ENCODE measurements at places on chromosomes 3 and 15.

DNA sequence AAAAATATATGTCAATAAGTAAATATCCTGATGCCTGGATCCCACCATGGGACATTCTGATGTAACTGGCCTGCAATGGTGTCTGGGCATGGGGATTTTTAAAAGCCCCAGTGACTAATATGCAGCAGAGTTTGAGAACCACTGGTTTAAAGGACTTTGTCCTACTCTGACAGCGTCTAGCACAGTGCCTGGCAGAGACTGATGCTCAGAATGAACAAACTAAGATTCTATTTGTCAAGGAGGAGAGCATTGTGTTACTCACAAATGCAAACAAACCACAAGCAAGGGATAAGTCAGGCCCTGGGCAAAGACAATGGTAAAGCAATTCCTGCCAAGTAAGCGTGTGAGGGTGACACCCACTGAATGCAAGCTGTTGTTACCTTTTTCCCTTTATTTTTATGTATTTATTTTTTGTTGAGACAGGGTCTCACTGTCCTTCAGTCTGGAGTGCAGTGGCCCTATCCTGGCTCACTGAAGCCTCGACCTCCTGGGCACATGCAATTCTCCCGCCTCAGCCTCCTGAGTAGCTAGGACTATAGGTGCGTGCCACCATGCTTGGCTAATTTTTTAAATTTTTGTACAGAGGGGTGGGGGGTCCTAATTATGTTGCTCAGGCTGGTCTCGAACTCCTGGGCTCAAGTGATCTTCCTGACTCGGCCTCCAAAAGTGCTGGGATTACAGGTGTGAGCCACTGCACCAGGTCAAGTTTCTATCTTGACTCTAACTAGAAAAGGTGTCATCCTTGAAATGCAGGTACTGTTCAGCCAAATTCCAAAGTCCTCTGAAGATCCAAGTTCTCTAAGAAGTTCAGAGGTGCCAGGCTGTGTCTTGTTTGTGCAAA is 909 bp upstream of the GPD1L start:
- DNase-seq = peak; percentile 70

DNA sequence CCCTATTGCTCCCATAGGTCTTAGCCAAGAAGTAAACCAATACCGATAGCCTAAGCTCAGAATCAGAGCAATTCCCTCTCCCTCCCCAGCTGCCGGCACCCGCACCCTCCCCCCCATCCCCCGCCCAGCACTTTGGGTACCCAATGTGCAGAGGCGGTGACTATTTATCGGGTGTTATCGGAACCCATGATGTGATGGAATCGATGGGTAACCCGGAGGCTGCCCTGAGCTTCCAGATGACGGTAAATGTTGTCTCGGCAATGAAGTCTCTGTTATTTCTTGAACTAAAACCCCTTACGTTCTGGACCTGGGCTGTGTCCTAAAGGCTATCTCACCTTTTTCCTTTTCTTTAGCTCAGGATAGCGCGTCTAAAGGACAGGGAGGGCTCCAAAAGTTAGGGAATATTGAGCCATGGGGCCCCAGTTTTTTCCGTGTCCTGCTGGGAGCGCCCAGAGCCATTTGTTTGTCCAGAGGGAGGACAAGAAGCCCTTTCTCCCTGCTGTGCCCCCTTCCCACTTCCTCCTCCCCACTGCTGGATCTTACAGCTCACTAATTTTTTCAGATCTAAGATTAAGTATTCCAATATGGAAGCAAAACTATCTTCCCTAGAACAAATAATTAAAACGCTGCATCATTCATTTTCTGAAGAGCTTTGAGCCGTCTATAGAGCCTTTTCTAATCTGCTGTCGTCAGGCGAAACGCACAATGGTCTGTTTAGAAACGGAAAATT is 1.5 kb downstream of the SLITRK3 start:
- no peak for DNase-seq

- DNase-seq = no peak
These were observed 9.1 kb downstream of the PLA2G4F start for GRCh38 chr15:42147431-42147735.

DNA sequence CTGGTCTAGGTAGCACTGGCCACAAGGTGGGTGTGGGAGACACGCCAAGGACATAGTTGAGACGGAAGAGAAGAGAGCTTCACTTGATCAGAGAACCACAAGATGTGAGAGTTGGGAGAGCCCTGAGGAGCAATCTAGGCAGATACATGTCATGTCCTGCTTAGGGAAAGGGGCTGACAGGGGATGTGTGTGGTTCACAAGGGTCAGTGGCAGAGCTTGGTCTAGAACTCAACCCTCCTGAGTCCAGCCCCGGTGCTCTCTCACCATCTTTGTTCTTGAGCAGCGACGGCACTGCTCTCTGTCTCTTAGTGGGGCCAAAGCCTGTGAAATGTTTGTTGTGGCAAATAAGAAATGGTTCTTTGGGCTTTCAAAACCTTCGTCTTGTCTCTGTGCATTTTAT is 243.5 kb upstream of the ROPN1 start:
- DNase-seq = no peak

- DNase-seq = peak; percentile 66
These were observed 95.4 kb downstream of the HCN4 start for GRCh38 chr15:73273181-73274002.

DNA sequence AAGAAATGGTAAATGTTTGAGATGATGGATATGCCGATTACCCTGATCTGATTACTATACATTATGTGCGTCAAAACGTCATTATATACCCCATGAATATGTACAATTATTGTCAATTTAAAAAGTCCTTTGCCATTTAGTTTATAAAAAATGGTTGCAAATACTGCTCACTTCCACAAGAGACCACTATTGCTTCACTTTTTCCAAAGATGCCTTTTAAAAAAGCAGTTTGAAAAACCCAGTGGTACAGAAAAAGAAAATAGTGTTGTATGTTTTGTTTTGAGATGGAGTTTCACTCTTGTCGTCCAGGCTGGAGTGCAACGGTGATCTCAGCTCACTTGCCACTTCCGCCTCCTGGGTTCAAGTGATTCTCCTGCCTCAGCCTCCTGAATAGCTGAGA is 39.3 kb downstream of the EDEM1 start:
- peak; percentile 46 for DNase-seq

DNA sequence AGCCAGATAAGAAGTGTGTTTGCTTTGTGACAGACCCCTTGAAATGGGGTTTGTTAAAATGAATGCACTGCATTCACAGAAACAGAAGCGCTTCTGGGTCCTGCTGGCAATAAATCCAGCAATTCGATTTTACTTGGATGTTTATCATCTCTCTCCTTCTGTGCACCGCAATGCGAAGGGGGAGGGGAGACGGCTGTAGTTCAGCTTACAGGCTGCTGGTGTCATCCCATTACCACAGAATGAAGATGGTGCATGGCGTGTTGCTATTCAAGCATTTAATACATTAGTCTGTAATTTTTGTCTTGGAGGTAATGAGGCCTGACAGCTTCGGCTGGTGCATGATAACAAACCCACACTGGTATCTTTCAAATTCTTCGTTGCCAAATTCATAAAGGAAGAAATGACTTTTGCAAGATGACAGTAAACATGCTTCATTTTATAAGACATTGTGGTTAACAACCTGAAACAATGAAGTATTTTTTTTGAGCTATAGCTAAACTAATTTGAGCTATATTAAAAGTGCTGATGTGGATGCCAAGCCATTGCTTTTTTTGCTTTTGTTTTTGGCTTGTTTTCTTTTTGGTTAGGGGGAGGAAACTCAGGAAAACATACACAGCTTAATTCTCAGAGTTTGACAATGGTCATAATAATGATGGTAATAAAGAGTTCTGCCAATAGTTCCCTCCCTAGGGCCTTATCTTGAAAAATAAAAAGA is 418.3 kb downstream of the OTOL1 start:
- DNase-seq = peak; percentile 77

GRCh38 chr3:24506966-24507775 is 12.5 kb upstream of the THRB start:
- DNase-seq = peak; percentile 76

- no peak for DNase-seq
These were observed 242.8 kb downstream of the TBL1XR1 start for GRCh38 chr3:176954517-176954916.

- DNase-seq = no peak
These were observed 97.2 kb upstream of the TJP1 start for GRCh38 chr15:29919380-29919881.
